ENCODE measurements at places on chromosomes 7 and 10.

DNA sequence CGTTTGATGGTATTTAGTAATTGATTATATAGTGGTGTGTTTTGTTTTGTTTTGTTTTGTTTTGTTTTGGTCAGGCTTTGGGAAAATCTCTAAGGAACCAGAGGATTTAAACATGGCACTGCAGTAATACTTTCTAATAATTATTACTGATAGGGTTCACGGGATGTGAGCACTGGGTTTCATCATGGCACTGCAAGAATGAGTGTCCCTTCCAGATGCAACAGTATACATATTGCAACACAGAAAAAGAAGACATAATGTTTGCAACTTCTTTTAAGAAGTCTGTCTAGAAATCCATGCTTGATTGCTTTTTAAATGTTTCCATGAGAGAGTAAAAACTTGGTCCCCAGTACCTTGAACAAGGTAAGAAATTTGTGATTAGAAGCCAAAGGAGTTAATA, 2.2 kb upstream of the CDCA7L start:
- no peak for DNase-seq

DNA sequence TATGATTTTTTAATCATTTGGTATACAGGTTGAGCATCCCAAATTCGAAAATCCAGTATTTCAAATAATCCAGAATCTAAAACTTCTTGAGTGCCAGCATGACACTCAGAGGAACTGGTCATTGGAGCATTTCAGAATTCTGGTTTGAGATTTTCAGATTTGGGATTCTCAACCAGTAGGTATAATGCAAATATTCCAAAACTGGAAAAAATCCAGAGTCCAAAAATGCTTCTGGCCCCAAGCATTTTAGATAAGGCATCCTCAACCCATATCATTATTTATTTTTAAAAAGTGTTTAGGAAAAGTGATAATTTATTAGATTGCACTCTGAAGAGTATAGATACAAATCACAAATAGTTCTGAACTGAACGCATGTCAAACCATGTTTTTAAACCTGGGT, 120.7 kb downstream of the VPS50 start:
- DNase-seq, result no peak

GRCh38 chr10:48361176-48361575, 54.7 kb downstream of the MAPK8 start:
- no peak for DNase-seq

GRCh38 chr7:15228831-15229230, 326.3 kb upstream of the DGKB start:
- no peak for DNase-seq

- no peak for DNase-seq
Observed at GRCh38 chr7:48017674-48018073, 11.2 kb downstream of the SUN3 start.

- no peak for DNase-seq
Observed at GRCh38 chr7:100166317-100166940, 2.0 kb downstream of the GAL3ST4 start.

DNA sequence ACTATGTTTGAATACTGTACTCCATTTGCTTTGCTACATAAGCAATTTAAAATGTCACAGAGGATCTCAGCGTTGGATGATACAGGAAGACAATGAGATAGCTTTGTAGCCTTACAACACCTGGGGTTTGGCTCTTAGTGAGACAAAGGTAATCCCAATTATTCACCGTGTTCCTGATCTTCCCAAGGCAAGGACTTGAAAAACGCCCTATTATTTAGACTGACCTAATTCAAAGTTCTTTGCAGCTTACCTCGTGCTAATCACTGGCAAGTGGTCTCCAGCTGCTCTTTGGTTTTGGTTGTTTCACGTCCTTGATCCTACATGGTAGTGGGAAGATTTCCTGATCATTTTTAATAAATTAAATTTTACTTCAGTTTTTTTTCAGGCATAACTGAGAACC, 23.0 kb upstream of the C7orf33 start:
- DNase-seq, result no peak

DNA sequence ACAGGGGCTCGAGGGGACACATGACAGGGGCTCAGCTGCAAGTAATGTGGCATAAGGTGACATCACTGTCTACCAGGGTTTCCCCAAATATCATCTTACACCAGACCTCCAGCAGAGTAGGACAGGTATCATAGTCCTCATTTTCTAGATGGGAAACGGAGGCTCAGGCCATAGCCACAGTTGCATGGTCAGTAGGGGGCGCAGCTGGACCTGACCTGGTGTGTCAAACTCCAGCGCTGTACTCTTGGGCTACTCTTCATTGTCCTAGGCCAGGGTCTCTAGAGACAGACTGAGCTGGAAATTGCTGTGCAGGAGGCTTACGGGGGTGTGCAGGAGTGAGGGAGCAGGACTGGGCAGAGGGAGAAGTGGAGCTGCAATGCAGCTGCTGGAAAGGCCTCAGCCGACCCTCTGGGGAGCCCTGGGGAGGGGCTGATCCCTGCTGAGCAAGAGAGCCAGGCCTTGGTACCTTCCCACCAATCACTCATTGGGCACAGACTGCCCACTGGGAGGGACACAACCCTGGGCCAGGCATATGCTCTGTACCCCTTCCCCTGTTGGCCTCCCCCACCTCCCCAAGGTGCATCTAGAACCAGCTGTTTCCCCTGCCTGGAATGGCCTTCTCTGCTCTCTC, 89.9 kb downstream of the CDH23 start:
- DNase-seq, result peak; percentile 20

GRCh38 chr7:4123346-4123745, 558.7 kb upstream of the FOXK1 start:
- DNase-seq, result no peak

GRCh38 chr7:11831736-11832495, at the start of gene THSD7A:
TSS of gene THSD7A (minus strand) at chr7:11832198. CDS start at chr7:11831946, 252 bp downstream.
- DNase-seq, result no peak

DNA sequence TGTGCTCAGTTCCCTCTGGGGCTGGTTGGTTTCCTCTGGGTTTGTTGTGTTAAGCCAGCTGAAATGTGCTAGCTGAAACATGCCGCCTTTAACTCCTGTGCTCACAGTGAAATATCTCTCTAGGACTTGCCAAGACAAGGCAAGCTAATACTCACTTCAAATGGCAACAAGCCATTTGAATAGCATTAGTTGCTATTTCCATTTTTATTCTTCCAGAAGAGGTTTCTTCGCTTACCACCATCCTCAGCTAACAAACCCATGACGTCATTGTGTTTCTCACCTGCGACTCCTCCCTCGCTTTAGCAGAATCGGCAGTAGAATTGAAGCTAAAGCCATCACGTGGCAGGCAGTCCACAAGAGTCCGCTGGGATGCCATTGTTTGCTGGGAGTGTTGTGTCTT, 61.3 kb downstream of the ZNF22 start:
- no peak for DNase-seq

- DNase-seq, result no peak
Observed at GRCh38 chr10:124105594-124105993, 12.2 kb upstream of the CHST15 start.

DNA sequence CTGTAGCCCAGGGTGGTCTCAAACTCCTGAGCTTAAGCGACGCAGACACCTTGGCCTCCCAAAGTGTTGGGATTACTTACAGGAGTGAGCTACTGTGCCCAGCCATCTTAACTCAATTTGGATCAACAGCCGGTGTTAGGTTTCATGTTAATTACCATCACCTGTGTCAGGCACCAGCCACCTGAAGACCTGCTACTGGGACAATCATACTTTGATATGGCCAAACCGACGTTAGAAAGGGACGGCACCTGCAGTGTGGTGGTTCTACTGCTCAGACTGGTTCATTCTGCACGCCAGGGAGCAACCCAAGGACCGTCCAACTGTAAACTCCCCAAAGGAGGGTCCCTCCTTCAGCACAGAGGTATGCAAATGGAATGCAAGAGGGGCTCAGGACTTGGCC, 74.2 kb upstream of the CYTH3 start:
- DNase-seq, result no peak

GRCh38 chr7:43076189-43076605, 36.2 kb upstream of the HECW1 start:
- DNase-seq, result no peak

GRCh38 chr7:99112097-99112496, 31.8 kb downstream of the SMURF1 start:
- DNase-seq, result no peak

DNA sequence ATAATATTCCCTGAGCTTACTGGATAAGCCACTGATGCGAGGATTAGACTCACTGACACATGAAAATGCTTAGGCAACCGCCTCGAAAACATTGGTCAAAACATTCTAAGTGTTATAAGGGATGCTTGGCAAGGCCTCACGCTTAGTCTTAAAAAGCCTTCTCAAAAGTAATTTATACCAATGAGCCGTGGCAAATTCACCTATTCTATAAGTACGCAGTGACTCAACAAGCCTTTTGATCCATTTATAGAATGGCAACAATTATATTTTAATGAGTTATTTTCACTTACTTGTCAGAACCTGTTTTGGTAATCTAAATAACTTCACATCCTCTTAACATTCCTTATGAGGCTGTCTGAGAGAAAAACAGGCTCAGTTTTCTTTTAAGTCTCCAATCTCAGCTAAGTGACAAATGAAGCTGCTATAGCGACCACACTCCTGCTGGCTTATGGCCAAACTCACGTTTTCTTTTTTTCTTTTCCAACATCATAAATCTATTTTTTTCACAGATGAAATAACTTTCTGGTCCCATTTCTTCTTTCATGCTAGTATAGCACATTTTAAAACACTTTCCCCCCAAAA, 121.2 kb upstream of the AFAP1L2 start:
- DNase-seq, result no peak
